Endothelial cell (in vitro differentiated cells): ENCODE measurements at places on chromosomes 12 and 14.

- DNase-seq, result no peak
Measured at GRCh38 chr12:109999983-110000505, 814 bp downstream of the ANKRD13A start.

DNA sequence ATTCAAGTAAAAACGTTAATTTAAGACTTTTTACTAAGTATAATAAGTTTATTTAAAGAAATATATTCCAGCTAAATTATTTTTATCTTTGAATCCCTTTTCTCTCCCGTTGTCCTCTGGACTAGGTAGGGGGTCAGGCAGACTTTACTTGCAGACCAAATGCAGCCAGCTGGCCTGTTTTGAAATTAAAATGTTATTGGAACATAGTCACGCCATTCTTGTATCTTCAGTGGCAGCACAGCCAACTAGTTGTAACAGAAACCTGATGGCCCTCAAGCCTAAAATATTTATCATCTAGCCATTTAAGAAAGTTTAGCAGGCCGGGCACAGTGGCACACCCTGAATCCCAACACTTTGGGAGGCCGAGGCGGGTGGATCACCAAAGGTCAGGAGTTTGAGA lies 52.7 kb downstream of the BCAT1 start:
- no peak for DNase-seq

DNA sequence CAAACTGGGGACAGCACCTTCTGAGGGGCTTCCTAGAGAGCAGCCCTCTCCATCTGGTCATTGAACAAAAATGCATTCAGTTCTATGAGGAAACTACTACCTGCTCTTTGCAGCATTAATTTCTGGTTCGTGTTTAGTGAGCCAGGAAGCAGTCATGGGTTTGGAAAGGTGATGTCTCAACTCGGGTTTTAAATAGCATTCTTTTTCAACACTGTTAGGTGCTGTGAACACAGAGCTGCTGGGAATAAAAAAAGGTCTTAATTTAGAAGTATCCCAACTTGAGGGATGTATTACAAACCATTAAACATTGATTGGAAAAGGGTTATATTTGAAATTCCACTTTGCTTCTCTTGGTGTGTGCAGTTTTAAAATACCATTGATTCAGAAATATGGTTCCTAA lies 9.3 kb downstream of the MYO1H start:
- no peak for DNase-seq

GRCh38 chr14:99872786-99873440 lies 79.7 kb downstream of the EML1 start:
- no peak for DNase-seq

GRCh38 chr14:89773644-89774316 lies 180.8 kb downstream of the EFCAB11 start:
- DNase-seq, result peak; percentile 9

GRCh38 chr12:79371226-79371625 lies 319.5 kb downstream of the PAWR start:
- no peak for DNase-seq

DNA sequence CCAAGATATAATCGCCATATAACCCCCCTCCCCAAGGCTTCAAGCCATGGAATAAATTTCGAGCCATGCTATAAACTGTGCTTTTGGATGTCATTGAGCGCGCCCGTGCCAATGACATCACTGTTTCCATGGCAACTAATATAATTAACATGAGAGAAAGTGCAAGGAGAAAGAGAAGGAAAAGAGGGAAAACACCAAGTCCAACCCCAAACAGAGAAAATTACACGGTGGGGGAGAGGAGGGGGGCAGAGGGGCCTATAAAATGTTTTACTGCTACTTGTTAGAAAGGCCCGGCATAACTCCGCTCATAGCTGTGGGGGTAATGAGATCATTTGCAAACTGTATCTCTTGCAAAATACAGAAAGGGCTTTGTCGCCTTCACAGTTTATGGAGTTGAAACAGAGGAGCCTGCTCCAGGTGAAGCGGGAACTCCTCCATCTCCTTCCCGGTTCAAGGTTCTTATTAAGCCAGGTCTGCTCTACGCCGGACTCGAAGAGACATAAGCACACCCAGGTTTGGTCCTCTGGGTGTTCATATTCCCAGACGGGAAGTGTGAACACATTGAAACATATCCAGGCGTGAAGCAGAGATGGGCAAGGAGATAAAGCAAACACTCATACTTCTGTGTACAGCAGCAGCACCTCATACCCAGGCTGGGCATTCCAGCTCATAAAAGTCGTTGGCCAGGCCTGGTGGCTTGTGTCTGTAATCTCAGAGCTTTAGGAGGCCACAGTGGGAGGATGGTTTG lies 99.1 kb upstream of the MAP1LC3B2 start:
- no peak for DNase-seq

DNA sequence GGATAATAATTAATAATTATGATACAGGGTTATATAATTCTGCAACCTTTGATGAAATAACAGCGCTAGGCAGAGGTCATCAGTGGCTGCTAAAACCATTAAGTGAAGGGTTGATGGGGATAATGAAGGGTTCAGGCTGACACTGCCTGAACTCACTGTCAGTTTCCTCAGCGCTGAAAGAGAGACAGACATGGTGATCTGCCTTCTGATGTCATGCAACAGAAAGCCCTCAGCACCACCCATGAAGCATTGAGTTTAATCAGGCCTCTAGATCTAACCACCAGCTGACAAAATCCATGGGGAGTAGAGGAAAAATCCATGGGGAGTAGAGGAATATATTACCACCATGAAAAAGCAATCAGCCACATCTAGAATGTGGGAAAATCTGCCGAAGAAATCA lies 107.6 kb downstream of the PTPRB start:
- DNase-seq, result no peak

DNA sequence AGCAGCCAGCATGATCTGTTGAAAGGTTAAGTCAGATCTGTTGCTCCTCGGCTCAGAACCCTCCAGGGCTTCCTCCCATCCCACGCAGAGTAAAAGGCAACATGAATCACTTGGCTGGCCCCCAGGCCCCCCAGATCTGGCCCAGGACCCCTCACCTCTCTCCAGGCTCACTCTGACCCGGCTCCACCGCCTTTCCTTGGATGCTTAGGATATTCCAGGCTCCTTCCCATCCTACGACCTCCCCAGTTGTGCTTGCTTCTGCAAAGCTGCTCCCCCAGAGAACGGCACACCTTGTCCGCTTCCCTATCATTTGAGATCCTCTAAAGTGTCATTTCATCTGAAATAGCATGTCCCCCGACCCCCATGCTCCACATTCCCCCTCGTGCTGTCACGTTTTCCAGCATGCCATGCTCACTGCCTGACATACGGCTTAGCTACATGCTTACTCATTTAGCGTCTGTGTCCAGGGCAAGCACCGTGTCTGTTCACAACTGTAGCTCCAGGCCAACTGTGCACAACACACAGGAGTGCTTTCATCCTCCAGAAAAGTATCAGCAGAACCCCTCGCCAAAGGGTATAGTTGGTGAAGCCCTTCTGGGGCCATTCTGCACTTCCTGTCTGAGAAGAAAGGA lies 33.6 kb upstream of the BDKRB2 start:
- DNase-seq, result no peak

GRCh38 chr12:111126331-111126730 lies 206.0 kb upstream of the MYL2 start:
- no peak for DNase-seq

DNA sequence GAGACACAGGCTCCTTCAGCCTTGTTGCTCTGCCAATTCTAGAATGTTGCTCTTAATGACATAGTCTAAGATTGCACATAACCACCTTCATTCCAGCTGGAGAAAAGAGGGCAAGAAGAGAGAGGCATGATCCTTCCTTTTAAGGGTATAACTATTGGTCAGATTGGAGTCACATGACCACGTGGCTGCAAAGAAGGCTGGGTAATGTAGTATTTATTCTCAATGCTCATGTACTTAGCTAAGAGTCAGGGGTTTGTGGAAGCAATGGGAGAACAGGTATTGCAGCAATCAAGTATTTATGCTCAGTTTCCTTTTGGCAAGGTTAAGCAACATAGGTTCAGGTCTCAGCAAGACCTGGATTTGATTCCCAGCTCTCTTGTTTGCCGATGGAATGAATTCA lies 298.8 kb upstream of the TBX3 start:
- no peak for DNase-seq

- DNase-seq, result no peak
Measured at GRCh38 chr12:49982246-49983087, 9.7 kb downstream of the AQP6 start.

DNA sequence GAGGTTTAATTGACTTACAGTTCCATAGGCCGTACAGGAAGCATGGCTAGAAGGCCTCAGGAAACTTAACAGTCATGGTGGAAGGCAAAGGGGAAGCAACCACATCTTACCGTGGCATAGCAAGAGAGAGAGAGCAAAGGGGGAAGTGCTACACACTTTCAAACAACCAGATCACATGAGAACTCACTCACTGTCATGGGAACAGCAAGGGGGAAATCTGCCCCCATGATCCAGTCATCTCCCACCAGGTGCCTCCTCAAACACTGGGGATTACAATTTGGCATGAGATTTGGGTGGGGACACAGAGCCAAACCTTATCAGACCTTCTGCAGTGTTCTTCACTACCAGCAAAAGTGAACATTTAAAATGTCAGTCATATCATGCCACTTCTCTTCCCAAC lies 58.9 kb downstream of the USP15 start:
- no peak for DNase-seq

DNA sequence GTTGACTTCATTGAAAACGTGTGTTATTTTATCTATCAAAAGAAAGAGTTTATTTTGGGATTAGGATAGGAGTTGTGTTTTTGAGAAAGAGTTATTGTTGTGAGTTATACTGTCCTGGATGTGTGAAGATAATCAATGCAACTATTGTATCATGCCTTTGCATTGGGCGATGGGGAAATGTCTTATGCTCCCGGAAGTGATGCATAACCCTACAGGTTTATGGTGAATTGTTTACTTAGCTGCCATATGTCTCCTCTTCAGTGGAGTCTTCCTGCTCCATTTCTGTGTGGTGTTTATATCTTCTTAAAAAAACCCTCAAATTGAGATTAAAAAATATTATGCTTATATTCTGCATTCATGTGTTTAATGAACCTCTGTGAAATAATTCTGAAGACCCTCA lies 6.5 kb downstream of the PDE3A start:
- no peak for DNase-seq

DNA sequence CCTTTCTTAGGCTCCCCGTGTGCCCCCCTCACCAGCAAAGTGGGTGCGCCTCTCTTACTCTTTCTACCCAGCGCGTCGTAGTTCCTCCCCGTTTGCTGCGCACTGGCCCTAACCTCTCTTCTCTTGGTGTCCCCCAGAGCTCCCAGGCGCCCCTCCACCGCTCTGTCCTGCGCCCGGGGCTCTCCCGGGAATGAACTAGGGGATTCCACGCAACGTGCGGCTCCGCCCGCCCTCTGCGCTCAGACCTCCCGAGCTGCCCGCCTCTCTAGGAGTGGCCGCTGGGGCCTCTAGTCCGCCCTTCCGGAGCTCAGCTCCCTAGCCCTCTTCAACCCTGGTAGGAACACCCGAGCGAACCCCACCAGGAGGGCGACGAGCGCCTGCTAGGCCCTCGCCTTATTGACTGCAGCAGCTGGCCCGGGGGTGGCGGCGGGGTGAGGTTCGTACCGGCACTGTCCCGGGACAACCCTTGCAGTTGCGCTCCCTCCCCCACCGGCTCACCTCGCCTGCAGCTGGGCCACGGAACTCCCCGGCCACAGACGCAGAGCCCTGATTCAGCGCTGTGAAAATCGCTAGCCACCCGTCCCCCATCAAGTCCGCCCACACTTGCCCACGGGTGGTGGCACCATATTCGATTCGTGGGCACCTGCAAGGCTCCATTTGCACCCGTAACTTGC lies 1.3 kb downstream of the TMEM233 start:
- peak; percentile 61 for DNase-seq

DNA sequence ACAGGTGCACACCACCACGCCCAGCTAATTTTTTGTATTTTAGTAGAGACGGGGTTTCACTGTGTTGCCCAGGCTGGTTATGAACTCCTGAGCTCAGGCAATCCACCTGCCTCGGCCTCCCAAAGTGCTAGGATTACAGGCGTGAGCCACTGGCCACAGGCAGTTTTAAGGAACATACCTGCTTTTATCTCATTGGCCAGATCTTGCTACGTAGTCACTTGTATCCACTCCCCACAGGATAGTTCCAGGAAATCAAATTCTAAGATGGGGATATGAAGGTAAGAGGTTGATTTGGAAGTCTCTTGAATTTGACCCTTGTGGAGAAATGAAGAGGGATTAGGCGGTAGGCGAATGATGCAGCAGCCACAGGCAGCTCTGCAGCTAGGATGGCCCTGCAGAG lies 8.8 kb upstream of the PLEKHG6 start:
- no peak for DNase-seq

- DNase-seq, result no peak
Measured at GRCh38 chr14:96567289-96567899, 65.2 kb downstream of the PAPOLA start.

GRCh38 chr12:121915841-121916321 lies 2.5 kb upstream of the CFAP251 start:
- DNase-seq, result no peak
